ENCODE measurements at places on chromosomes 7 and 10.

DNA sequence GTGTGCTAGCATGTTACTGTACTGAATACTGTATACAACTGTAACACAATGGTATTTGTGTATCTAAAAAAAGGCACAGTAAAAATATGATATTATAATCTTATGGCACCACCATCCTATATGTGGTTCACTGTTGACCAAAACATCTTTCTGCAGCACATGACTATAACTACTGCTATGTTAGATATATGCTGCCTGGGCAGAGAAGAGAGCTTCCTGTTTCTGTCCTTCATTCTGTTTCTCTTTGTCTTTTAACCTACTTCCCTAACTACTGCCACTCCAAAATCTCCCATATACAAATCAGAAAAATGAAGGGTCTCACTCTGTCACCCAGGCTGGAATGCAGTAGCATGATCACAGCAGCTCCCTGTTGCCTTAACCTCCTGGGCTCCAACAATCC lies 8.8 kb upstream of the FGL2 start:
- no peak for DNase-seq

- DNase-seq: no peak
Measured at GRCh38 chr7:55474944-55475854, 97.1 kb downstream of the VOPP1 start.

DNA sequence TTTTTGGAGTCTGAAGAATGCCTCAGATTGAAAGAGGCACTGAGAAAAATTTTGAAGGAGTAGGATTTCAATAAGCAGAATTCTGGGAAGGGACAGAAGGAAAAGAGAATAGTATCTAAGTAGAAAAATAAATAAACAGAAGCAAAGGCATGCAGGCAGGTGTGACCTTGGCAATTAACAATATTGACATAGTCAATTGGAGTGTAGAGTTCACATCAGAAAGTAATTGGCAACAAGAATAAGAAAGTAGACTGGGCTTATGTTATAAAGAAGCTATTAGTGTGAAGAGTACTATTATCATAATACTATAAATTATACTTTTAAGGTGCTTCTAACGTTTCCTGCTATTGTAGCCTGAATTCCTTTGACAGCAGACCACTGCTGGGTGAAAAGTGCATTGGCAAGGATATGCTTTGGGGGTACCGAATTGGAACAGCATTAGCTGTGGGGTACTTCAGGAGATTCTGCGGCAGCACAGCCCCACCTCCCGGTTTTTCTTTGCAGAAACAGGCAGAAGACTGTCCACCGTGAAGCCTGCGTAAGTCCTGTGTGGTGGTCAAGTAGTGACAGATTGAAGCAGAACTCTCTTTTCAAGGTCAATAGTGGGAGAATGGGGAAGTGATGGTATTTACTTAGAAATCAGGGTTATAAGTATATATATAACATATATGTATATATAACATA lies 357.0 kb downstream of the THSD7A start:
- no peak for DNase-seq

- DNase-seq: no peak
Measured at GRCh38 chr10:118969014-118969413, 60.5 kb upstream of the NANOS1 start.

DNA sequence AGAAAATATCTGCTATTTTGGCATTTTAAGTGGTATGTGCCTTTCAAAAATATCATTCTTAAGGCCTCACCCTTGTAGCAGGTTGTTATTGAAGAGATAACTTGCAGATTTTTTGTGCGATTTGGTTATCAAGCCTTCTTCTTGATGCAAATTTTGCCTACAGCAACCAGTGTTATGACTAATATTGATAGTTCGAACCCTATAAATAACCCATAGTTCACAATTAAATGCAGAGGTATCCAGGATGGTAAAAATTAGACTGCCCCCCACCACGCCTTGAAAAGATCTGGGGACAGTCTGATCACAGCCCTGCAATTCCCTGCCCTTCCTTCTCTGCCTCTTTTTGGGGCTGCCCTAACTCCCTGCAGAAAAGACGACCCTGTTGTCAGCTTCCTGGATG lies 28.4 kb upstream of the RAPGEF5 start:
- DNase-seq: no peak

DNA sequence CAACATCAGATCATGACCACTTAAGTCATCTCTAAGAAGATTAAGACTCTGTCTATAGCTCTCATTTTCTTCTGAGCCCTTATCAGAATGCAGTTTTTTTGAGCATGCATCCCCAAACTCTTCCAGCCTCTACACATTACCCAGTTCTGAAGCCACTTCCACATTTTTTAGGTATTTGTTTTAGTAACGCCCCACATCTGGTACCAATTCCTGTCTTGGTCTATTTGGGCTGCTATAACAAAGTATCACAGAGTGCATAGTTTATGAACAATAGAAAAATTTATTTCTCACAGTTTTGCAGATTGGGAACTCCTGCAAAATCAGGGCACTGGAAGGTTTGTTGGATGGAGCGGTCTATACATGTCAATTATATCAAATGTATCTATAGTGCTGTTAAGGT lies 107.7 kb upstream of the KCND2 start:
- no peak for DNase-seq

DNA sequence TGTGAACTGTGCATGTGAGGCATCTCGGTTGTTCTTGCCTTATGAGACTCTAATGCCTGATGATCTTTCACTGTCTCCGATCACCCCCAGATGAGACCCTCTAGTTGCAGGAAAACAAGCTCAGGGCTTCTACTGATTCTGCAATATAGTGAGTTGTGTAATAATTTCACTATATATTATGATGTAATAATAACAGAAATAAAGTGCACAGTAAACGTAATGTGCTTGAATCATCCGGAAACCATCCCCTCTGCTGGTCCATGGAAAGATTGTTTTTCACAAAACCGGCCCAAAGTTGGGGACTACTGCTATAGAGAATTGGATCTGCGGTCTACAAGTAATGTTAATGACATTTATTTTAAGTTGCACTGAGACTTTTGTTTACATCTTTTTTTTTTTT lies 126.7 kb downstream of the TPST1 start:
- no peak for DNase-seq

DNA sequence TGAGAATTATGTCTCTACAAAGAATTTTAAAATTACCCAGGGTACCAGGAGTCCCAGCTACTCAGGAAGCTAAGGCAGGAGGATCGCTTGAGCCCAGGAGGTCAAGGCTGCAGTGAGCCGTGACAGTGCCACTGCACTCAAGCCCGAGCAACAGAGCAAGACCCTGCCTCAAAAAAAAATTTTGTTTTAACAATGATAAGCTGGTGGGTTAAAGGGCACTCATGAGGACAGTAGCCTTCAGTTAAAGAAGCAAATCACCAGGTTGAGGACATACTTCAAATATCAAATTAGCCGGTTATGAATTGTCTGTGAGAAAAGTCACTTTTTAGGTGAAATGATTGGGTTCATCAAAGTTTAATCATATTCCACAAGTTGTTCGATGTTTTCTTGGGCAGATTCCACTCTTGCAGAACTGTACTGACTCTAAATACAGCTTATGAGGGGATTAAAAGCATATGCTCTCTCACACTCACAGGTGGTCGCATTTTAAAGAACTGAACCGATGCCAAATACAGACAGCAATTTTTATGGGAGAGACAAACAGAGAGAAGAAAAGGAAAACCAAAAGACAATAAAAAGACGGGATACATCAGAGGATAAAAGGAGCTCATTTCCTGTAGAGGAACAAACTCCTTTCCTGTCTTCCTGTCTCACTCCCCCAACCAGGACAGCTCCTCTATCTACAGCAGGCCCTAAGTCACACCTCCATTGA lies 582.8 kb upstream of the NRP1 start:
- DNase-seq: no peak

DNA sequence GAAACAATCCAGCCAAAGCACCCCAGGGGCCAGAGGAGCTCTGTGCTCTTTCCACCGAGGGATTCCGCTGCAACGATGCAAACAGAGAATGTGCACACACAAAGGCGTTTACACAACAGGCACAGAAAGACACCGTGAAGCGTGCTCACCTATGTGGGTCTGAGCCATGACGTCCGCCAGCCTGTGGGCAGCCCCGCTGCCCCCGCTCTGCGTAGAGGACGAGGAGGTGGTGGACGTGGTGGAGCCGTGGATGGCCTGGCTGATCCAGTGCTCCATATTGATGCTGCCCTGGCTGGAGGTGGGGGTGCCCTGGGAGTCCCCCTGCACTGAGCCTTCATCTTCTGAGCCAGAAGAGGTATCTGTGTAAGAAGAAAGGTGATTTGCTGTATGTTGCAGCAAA lies 266.8 kb downstream of the DIP2C start:
- DNase-seq: no peak

- DNase-seq: no peak
Measured at GRCh38 chr10:61888744-61889143, 12.8 kb upstream of the ARID5B start.

DNA sequence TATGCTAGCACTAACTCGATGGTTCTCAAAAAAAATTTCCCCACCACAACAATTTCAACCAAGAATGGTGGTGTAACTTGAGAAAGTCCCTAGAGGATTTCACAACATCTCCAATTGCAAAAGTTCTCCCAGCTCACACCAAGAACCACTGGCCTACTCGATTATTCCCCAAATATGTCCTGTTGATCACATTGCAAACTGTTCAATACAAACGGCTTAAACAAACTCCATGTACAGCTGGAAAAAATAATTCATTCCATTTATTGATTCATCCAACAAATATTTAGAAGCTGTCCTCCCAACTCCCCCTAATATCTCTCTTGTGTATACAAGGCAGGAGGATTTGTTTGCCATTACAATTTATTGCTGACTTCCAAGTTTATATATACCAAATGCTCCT lies 19.1 kb downstream of the TMEM176B start:
- no peak for DNase-seq

GRCh38 chr10:90919683-90920574 lies 958 bp downstream of the ANKRD1 start:
- no peak for DNase-seq

- no peak for DNase-seq
Measured at GRCh38 chr10:21399392-21400035, 126.0 kb downstream of the SKIDA1 start.

DNA sequence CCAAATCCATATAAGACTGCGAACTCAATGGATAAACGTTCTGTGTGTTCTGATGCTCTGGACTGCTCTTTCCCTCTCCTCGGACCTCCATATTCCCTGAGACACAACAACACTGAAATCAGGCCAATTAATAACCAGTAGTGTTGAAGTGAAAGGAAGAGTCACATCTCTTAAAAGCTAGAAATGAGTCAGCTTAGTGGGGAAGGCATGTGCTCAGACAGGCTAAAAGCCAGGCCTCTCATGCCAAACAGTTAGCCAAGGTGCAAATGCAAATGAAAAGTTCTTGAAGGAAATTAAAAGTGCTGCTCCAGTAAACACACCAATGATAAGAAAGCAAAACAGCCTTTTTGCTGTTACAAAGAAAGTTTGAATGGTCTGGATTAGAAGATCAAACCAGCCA lies 29.3 kb downstream of the TNS3 start:
- no peak for DNase-seq

GRCh38 chr7:13047061-13047460 lies 359.6 kb downstream of the ARL4A start:
- no peak for DNase-seq

DNA sequence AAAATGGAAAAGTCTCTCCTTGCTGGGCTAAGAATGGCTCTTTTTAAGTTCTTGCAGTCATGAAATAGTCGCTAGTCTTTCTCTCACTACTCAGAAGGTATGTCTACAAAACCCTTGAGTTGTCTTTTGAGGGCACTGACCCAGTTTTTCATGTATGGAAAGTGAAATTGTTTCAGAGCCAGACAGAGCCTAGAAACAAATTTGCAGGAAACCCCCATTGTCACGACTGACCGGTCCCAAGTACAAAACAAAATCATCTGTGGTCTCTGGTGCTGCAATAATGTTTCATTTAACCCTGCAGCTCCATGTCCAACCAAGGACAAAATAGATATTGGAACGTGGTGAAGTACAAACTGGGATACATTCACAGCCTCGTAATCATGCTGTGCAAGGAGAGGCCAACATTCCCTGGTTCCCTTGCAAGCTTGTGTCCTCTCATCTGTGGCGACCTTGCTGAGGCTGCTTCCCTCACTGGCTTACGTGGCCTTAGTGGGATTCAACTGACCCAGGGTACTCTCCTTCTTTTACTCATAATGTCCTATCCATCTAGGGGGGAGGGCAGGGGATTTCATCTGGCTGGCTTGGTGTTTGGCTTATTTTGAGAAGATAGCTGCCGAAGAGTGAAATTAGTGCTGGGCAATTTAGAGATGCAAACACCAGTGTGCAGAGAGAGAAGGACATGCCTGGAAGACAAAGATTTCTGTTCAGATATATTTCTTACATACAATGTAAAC lies 172.5 kb downstream of the IPMK start:
- DNase-seq: no peak

GRCh38 chr7:44622342-44623151 lies 16.1 kb downstream of the OGDH start:
- DNase-seq: no peak

DNA sequence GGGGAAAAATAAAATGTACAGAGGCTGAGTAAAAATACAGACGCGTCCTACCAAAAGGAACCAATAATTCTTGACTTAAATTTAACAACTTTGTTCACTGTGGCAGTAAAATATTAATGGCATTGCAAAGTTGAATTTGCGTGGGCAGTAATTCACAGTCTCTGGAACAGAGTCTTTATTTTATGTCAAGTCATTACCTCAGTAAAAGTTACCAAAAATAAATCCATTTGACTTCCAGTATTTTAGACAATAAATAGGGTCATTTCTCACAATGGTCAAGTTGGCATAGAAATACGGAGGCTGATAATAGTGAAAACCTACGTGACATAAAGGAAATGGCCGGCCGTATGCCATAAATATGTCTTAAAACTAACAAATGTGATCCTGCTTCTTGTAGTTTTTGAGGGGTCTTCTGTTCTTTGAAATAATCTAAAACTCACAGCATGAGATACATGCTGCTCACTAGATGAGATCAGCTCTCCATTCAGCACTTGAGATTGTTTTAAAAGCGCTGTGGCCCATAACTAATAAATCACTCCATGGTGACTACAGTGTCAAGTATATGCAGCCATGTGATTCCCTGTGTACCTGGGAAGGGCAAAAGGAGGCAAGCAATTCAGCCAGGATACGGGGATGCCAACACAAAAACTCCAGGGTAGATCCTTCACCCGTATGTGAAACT lies 75.3 kb downstream of the DOCK4 start:
- no peak for DNase-seq

- DNase-seq: no peak
Measured at GRCh38 chr7:87456247-87456646, 19.2 kb downstream of the ABCB4 start.

DNA sequence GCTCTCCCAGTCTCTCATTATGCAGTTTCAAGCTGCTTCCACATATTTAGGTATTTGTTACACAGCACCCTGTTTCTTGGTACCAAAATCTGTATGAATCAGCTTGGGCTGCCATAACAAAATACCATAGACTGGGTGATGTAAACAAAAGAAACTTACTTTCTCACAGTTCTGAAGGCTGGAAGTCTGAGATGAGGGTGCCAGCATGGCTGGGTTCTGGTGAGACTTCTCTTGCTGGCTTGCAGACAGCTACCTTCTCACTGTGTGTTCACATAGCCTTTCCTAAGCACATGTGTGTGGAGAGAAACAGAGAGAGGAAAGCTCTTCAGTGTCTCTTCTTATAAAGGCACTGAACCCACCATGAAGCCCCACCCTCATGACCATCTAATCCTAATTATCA lies 15.7 kb upstream of the CBLL1 start:
- DNase-seq: no peak

GRCh38 chr10:31101123-31101522 lies 69.5 kb upstream of the ZNF438 start:
- DNase-seq: peak; percentile 67

Data from stimulated activated CD8-positive, alpha-beta memory T cell treated with anti-CD3 and anti-CD28 coated beads, Interleukin-15, amount 100 ng/mL, for 48 hours (primary cell).